ENCODE measurements at places on chromosomes 5 and 9. TPM values are rescaled to one million over a fixed set of nuclear protein-coding genes. Genes with fewer than 3 reads are reported as not detected.

GDNF gene
- not detected for total RNA-seq

DNA sequence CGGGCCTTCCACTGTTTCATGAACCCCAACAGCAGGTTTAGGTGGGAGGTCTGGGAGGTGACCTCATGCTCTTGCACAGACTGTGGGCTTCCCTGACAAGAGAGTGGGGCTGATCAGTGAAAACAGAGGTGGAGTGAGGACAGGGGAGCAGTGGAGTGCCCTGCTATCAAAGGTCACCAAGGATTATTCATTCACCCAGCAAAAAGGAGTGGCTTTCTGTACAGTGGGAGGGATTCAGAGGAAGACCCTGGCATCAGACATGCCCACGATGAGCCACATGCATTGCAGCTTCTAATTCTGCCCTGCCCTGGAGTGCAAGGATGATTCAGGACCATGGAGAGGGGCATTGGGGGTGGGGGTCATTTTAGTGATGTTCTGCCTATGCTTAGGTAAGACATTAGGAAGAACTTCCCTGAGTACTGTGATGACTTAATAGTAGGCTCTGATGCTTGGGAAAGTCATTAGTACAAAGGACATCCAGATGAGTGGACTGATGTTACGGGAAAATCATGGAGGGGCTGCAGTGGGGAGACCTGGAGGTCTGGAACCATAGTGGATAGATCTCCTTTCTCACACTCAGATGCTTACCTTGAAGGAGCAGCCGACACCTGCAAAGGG, 12.8 kb downstream of the TRAF1 start:
- peak; percentile 60 for DNase-seq

GRCh38 chr5:176754376-176754973, 55.9 kb upstream of the UNC5A start:
- DNase-seq: no peak

HACD4 gene
- total RNA-seq: 2.2 TPM

DNA sequence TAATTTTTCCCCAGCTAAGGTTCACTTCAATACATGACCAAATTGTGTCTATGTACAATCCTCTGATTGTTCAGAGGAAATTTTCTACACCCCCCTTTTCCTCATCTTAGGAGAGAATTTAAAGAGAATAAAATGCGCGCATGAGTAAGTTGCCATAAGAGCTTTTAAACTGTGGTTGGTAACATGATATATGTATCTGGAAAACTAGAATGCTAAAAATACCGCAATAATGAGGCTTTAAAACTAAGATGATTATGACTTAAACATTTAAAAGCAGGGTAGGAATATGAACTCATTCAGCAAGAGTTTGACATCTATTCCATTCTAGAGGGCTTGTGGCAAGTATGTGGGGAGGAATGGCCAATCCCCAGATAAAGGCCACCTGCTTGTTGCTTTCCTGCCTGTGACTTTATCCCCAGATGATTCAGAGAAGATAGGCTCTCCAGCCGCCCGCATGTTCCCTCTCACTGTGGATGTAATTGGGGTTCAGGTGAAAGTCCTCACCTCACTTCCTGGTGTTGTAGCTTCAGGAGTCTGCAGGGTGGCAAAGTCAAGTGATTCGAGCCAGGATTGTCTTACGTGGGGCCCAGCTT, 26.5 kb upstream of the BASP1 start:
- DNase-seq: no peak

PROB1 gene
- total RNA-seq: 2.7 TPM

DNA sequence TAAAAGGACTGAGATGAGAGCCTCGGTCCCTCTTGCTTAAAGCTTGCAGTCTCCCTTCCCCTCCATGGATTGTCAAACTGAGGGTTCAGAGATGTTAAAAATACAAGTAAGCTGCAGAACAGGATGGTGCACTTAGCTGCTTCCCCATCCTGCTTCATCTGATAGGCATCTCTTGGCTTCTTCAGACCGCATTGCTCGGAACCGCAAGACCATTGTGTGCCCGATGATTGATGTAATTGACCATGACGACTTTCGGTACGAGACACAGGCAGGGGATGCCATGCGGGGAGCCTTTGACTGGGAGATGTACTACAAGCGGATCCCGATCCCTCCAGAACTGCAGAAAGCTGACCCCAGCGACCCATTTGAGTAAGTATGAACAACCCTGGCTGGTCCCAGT, 65.5 kb upstream of the SAP30L start:
- no peak for DNase-seq

- no peak for DNase-seq
Observed at GRCh38 chr5:140312791-140313189, 9.9 kb upstream of the PFDN1 start.

CDH9 gene
- total RNA-seq: 0.31 TPM

RGS14 gene
- total RNA-seq: 39.3 TPM

DNA sequence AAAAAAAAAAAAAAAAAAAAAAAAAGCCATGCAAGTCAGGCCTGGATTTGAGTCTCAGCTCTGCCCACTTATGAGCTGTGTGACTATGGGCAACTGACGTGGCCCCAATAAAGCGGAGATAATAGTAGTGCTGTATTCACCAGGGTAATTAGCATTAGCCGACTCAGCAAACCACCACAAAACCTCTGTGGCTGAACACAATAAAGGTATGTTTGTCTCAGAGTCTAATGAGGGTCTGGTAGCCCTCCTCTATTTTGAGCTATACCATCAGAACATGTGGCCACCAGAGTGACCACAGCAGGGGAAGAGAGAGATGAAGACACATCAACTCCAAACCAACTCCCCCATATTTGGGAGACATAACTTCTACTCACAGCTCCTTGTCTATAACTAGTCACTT, 15.9 kb downstream of the SWI5 start:
- no peak for DNase-seq

GRCh38 chr9:99925541-99925940, 19.1 kb downstream of the STX17 start:
- no peak for DNase-seq

GRCh38 chr9:70218767-70219166, 40.0 kb upstream of the SMC5 start:
- no peak for DNase-seq

C5orf46 gene
- total RNA-seq: not detected

DNA sequence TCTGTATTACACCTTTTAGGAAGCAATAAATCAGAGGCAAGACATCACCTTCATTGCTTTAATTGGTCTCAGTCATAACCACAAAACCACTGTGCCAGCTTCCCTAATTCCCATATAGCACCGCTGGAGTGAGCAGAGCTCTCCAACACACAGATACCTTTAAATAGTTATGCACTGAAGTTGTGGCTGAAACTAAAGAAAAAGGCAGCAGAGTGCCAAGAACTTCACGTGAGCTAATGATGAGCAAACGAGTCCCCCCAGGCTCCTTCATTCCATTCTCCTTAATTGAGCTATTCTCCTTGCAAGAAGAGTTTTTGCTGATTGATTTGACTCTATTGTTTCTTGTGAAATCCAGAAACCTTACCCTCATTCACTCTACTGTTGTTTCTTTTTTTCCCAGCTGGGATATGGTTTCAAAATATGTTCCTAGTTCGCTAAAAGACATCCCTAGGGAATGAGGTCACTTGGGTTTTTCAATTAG, 501.5 kb downstream of the SPATA31D1 start:
- no peak for DNase-seq

ADAMTS2 gene
- total RNA-seq: 6.4 TPM

GRCh38 chr9:127676638-127677037, 30.1 kb upstream of the CFAP157 start:
- no peak for DNase-seq

DNA sequence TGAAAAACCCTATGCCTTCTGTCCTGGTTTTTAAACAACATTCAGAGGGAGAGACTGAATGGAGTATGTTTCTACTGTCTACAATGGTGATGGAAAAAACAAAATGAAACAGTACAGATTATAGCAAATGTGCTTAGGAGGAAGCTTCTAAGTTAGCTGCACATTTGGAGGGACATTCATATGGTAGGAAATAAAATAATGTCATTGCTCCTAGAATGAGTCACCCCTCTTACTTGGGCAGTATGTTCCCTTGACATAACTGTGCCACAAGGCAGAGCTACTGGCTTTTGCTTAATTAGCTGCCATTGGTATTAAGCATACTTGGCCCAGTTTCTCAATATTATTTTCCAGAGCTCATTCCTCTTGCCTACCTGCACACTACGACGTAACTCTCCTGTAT, 128.9 kb downstream of the GDNF start:
- no peak for DNase-seq

TNFSF15 gene
- total RNA-seq: 0.08 TPM

PCDHB15 gene
- 8.0 TPM for total RNA-seq

GRCh38 chr9:125850763-125851162, 103.6 kb downstream of the PBX3 start:
- DNase-seq: no peak

SLC4A9 gene
- not detected for total RNA-seq

- no peak for DNase-seq
Observed at GRCh38 chr9:129759319-129759718, 6.5 kb upstream of the PTGES start.

- no peak for DNase-seq
Observed at GRCh38 chr5:95669540-95669939, 13.3 kb downstream of the SPATA9 start.

DNA sequence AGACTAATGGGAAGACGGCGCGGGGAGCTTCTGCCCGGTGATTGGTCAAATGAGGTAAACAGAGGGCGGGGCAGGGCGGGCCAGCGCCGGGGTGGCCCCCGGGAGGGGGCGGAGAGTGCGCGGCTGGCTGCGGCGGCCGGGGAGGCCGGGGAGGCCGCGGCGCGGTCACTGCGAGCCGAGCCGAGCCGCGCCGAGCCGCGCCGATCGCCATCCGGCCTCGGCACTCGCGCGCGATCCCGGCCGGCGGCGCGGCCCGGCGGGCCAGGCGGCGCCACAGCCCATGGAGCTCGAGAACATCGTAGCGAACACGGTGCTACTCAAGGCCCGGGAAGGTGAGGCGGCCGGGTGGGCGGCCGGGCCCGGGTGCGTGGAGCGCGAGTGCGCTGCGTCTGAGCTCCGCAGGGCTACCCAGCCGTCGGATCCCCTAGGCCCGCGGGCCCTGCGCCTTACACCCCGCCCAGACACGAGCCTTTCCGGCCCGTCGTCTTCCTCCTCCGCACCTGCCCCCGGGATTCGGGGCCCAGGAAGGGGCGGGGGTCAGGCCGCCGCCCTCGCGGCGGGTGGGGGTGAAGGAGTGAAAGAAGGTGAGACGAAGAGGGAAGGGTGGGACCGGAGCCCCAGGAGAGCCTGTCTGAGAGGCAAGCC, at the start of gene GRK6:
Gene GRK6 (plus strand): TSS at position 111 of the 645 bp plus-strand sequence. CDS start 170 bp downstream, at position 281.
- DNase-seq: peak; percentile 73

GRCh38 chr9:68669218-68669617, 35.8 kb upstream of the PIP5K1B start:
- DNase-seq: peak; percentile 27

- DNase-seq: no peak
Observed at GRCh38 chr9:92633614-92634278, 36.2 kb downstream of the IPPK start.

- no peak for DNase-seq
Observed at GRCh38 chr5:107594253-107595045, 76.3 kb downstream of the EFNA5 start.

- no peak for DNase-seq
Observed at GRCh38 chr5:11801061-11801460, 103.2 kb downstream of the CTNND2 start.

RUSC2 gene
- total RNA-seq: 5.6 TPM

MUSK gene
- total RNA-seq: not detected

DNA sequence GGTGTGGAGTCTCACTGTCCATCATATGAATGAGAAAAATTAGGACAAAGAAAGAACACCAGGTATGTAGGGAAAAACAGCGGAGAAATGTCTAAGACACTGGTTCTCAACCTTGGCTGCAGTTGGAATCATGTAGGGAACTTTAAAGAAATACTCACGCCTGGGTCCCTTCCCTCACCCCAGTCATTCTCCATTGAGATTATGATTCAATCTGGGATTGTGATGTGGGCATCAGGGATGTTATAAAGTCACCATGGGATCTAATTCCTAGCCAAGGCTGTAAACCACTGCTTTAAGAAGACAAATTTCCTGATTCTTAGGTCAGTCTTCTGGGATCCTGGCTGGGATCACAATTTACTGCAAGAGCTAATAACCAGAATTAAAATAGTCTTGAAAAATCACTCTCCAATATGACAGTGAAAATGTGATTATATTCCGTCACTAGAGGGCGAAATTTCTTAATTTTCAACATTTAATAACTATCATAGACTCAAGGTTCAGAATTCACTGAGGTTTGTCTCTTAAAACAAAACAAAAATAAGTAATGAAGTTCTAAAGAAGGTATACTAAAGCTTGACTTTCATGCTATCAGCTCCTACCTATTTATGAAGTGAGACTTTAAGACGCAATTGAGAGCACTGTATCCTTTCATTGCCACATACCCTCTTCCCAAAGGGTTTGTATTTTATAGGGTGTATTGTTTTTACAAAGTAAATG, 60.5 kb downstream of the GLDC start:
- peak; percentile 46 for DNase-seq

DNA sequence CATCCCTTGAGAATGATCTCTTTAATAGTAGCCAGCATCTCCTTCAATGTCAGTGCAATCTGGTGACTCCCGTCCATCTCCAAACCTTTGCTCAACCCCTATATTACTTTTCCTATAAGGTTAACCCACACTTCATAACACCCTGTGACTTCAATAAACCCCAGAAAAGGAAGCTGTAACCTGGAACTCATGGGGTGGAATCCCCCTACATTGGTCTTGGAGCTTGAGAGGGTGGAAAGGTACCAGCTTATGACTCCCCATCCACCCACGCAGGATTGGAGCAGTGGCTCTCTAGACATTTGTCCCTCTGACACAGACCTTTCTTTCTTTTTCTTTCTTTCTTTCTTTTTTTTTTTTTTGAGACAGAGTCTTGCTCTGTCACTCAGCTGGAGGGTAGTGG, 54.7 kb upstream of the ZFR start:
- no peak for DNase-seq

DNA sequence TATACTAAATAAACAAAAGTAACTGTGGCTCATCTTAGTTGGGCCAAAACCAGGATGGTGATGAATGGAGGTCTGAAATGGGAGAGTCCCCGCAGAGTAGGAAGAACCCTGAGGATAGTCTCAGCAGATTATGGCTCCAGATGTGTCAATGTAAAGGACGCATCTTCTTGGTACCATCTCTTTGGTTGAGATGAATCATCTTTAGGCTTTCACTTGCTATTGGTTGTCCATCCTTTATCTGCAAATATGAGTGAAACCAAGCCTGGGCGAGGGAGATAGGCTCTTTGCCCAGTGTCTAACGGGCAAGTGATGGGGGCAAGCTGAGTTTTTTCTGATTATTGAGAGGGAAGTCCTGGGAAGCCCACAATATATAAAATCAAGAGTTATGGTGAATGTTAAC, 19.4 kb upstream of the LCP2 start:
- DNase-seq: no peak

- DNase-seq: no peak
Observed at GRCh38 chr5:16853518-16853917, 82.6 kb downstream of the MYO10 start.

CAVIN4 gene
- 6.0 TPM for total RNA-seq

PHYHD1 gene
- 10.4 TPM for total RNA-seq
